ENCODE measurements at places on chromosomes 7 and 10. TPM values are rescaled to one million over a fixed set of nuclear protein-coding genes. Genes with fewer than 3 reads are reported as not detected.

DNA sequence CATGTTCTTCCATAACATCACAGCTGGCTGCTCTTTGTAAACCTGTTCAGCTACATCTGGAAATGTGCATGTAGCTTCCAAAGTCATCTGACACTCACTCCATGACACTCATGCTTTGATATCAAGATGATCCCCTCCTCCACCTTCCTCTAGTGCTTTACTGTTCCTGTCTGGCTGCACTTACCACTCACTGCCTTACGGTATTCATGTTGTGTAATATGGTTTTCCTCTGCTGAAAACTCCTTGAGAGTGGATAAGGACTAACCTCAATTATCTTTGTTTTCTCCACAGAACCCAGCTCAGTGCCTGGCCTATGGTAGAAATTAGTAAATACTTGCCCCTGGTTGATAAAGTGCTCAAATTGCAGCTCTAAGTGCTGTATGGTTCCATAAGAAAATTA lies 483.9 kb downstream of the HTR7 start:
- no peaks in the 10 kb centered on the region for H3K27me3 ChIP-seq
- no peak overlapping the region for H3K27ac ChIP-seq
- no peaks in the 10 kb centered on the region for H3K4me1 ChIP-seq
- no peak for DNase-seq
- H3K36me3 ChIP-seq: no peaks in the 10 kb centered on the region

GRCh38 chr10:71365366-71365765 lies 31.4 kb upstream of the CDH23 start:
- H3K27me3 ChIP-seq: no peaks in the 10 kb centered on the region
- H3K4me3 ChIP-seq: no peak overlapping the region
- no peaks in the 10 kb centered on the region for H3K36me3 ChIP-seq
- no peak for DNase-seq
- H3K27ac ChIP-seq: no peak overlapping the region
- no peaks in the 10 kb centered on the region for H3K4me1 ChIP-seq

TRIM50 gene
- not detected for total RNA-seq

NPTX2 gene
- under 0.01 TPM for total RNA-seq

SPDYE6 gene
- not detected for total RNA-seq

Measured in fibroblast of lung (primary cell).